ENCODE measurements at places on chromosomes 11 and 22.

DNA sequence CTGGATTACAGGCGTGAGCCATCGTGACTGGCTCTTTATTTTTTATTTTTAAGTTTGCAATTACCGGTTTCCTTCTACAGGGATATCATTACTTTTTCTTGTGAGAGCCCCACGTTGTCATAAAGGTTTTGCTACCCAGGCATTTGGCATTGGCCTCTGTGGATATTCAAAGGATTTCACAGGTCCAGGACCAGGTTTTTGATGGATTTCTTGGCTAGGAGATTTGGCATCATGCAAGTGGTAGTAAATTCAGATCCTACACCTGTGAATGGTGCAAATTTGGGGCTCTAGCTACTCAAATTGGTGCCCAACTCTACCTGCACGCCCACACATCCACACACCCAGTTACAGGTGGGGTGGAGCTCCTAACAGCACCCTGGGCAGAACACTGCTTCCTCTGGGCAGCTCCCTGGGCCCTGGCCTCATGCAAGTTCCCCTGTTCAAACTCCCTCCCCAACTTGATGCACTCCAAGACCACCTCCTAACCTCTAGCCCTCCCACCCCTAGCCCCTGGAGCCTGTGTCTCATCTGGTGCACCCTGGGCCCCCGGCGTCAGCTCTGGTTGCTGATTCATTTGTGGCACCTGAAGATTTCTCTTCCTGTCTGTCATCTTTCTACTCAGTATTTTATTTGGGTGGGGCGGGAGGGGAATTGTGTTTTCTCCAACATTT, 9.3 kb upstream of the MRGPRD start:
- DNase-seq = no peak

GRCh38 chr22:39297490-39298240, 21.8 kb downstream of the RPL3 start:
- DNase-seq = no peak

- DNase-seq = no peak
Observed at GRCh38 chr11:133934599-133935550, 21.9 kb downstream of the IGSF9B start.

GRCh38 chr11:101567071-101567470, 16.7 kb downstream of the TRPC6 start:
- DNase-seq = no peak

DNA sequence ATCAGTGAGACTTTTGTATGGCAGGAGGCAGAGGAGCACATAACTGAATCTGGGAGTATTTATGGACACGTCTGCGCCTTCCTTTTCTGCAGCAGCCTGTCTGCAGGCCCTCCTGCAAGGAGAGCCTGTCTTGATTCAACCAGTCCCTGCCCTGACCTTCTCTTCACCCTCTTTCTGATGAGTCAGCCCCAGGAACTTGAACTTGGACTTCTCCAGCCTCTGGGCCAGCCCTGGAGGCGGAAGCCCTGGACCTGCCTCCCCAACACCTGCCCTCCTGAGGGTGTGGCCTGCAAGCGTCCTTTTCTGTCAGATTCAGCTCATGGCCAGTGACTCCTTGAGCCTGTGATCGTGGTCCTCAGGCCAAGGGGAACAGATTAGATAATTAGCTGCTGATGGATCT, 20.0 kb downstream of the DAGLA start:
- DNase-seq = no peak

DNA sequence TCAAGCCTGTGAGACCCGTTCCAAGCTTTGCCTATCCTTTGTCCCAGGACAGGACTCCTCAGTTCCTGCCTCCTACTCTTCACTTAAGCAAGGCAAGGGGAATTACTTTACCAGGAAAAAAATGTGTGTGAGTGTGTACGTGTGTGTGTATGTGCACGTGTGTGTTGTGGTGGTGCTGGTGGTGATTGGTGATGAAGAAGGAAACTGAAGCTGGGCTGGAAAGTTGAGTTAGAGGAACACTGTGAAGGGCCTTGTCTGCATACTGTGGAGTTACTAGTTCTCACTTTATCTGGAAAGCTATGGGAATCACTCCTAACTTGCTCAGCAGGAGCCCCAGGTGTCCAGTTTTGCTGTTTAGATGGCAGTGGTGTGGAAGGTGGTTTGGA, 378 bp downstream of the OR51D1 start:
- no peak for DNase-seq

- no peak for DNase-seq
Observed at GRCh38 chr11:2099516-2100349, 39.5 kb downstream of the IGF2 start.

DNA sequence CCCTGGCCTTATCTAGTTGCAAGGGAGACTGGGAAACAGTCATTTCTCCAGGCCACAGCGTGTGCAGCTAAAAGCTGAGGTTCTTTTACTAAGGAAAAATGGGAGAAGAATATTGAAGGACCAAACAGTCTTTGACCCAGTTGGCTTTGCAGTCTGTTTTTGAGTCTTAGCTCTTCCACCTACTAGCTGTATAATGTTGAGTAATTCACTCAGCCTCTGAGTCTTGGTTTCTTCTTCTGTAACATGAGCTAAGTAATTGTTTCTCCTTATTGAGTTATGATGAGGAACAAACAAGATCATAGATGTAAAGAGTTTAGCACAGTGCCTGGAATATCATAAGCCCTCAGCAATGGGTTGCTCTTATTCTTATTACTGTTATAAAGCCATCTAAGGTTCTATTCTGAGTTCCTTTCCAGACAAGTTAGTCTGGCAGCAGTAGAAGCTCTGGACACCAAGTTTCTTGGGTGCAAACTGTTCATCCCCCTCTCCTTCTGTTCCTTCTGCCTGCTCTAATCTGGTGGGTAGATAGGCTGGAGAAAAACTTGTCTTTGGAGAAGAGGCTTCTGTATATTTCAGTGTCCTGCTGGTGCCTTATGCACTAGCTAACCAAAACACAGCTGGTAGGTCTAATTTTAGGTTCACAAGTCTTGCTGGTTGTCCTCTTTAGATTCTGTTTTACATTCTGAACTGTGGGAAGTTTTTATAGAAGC, 13.5 kb downstream of the TRIM44 start:
- no peak for DNase-seq

DNA sequence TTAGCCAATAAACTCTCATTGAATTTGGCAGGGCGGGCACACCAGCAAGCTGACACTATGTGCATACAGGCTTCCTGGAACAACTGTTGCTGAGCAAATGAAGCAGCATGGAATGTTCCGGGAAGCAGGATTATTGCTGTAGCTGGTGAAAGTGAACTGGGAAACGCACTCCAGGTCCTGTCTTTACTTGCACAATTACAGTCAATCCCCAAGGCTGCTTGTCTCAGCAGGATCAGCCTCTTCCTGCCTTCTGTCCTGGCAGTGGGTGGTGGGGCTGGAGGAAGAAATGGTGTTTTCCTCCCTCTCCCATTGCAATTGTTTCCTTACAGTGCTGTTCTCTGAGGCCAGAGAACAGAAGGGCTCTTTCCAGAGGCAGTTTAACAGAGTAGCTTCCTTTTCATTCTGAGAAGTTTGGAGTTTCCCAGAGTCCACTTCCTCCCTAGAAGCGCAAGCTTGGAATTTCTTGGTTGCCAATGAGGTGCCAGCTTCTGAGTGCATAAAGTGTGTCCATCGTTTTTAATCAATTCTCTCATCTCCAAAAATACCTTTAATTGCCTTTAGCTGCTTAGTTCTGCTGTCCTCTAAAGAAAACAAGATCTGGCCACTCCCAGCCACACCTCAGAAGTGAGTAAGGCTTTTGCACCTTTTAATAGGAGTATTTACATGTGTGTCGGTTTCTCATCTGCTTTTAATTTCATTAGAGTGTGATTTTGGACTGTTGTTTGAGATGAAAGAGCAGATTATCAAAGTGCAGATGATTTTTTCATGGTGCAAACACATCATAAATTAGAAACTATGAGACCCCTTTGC, 19.9 kb downstream of the CD44 start:
- no peak for DNase-seq

DNA sequence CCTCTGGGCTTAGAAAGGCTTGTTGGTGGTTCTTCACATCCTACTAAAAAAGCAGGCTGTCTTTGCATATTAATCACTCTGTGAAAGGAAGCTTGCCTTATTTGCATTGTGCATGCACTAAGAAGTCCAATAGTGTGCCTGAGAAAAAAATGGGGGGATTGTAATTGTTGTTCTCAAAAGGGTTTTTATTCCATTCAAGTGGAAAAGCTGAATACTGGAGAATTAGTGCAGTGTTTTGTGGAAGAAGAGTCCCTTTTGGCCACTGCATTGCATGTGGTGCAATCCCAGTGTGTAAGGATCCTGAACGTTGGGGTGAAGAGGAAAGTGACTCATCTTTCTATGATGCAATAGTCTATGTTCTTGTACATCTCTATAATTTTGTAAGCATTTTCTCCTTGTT, 16.5 kb downstream of the NCAM1 start:
- DNase-seq = no peak

DNA sequence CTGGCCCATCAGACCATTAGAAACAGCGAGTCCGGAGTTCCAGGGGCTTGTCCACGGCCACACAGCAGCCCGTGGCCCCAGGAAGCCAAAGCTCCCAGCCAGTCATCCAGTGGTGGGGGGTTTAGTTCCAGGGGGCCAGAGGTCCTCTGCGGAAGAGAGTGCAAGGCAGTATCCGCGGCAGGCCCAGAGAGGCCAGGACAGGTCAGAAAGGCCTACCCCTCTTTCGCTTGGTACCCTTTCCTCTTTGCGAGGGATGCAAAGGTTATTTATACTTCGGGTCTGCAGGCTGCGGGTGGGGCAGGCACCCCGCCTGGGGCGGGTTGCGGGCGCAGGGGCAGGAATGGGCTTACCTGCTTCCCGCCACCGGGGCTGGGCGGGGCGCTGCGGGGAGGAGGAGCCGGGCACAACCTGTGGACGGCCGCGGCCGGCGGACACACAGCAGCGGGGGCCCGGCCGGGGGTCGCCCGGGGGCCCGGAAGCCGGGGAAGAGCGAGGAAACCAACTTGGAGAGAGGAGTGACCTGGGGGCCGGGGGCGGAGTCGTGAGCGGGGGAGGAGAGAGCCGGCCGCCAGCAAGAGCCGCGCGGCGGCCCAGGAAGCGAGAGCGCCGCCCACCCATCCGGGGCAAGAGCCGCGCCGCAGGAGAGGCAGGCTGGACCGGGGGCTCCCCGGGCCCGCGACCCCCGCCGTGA, at the start of gene SH3BP1:
SH3BP1 (plus strand) TSS at position 600 of the 691 bp plus-strand sequence. CDS start 119 bp downstream, outside the sequence.
- peak; percentile 41 for DNase-seq

DNA sequence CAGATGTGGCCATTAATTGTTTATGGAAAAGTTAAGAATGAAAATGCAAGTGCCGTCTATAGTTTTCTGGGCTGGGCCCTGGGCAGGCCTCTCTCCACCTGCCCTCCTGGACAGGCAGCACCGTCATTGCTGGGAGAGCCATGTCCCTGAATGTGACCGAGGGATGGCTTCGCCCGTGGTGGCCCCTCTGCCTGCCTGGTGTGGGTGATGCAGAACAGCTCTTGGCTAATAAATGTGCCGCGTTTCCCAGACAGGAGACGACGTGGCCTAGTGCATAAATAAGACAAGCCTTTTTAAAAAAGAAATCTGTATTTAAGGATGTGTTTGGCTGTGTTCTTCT, 407.3 kb downstream of the TBC1D22A start:
- DNase-seq = no peak

Data from activated gamma-delta T cell treated with anti-CD3 and anti-CD28 coated beads, Interleukin-2, amount 50 U/mL, for 16 hours (primary cell).